ENCODE measurements at places on chromosomes 4 and X.

- peak; percentile 24 for DNase-seq
These were observed at the start of gene RTL3 for GRCh38 chrX:78658845-78659744. Gene RTL3 (minus strand): TSS chrX:78659328. CDS start chrX:78658420, 908 bp downstream.

GRCh38 chr4:168707205-168707604, 210.4 kb downstream of the PALLD start:
- no peak for DNase-seq

GRCh38 chr4:26162101-26162500, 158.7 kb upstream of the RBPJ start:
- DNase-seq = no peak

DNA sequence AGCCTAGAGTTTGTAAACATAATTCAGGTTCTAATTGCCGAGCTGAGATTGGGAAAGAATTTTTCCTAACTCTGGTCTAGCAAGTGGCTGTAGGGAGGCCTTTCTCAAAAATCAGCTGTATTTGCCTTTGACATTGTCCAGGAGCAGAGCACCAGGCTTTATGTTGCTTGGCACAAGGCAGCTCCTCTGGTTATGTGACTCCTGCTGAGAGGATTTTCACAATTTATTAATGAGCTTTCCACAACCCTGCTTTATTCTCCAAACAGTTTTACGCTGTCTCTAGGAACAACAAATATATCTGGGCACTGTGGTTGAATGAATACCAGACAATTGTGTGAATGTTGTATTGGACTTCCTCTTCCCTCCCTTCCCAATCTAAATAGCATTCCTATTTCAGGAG, 14.9 kb downstream of the LSM6 start:
- DNase-seq = no peak

DNA sequence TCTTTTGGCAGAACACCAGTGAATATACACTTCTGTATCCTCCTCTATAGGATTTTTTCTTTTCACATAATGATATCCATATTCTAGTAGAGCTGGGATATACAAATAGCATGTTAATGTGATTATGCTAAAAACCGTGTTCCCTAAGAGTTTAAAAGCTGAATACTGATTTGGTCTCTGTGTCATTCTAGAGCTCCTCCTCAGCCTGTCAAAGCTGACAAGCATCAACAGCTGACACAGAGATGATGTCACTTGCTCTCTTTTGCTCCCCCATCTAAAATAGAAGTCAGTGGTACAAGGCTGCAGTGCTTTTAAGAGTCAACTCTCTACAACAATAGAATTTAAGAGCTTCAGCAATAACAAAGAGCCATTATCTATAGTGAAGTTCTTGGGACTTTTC, 17.1 kb upstream of the HERC3 start:
- DNase-seq = no peak

DNA sequence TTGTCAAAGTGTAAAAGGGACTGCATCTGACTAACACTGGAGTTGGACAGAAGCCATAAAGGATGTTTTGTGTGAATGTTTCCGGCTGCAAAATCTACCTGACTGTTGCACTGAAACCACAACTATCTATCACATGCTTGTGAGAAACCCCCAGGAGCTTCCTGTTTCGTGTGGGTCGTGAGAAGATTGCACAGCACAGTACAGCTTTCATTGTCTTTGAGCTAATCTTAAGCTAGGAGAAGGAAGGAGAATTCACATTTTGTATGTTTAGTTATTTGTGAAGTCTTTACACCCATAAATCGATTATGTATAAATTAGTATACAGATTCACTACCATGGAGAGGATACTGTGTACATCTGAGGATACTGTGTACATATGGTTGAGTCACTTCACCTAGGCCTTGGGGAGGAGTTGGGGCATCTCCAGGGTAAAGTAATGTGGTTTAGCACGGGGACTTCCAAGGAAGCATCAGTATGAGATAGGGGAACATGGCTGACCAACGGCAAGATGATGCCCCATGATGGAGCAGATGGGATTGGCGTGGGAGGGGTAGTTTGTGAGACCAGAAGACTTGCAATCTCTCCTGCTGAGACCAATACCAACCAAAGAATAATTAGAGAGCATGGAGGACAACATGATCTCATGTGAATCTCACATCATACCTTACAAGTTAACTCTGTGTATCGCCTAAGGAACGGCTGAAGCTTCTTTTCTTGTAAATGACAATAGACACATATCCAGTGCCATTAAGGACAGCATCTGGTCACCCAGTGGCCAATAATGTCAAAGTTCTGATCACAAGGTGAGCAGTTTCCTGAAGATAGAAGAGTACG, 43.1 kb upstream of the FAM9C start:
- DNase-seq = peak; percentile 69

GRCh38 chr4:89800527-89801103, 36.3 kb downstream of the SNCA start:
- no peak for DNase-seq

DNA sequence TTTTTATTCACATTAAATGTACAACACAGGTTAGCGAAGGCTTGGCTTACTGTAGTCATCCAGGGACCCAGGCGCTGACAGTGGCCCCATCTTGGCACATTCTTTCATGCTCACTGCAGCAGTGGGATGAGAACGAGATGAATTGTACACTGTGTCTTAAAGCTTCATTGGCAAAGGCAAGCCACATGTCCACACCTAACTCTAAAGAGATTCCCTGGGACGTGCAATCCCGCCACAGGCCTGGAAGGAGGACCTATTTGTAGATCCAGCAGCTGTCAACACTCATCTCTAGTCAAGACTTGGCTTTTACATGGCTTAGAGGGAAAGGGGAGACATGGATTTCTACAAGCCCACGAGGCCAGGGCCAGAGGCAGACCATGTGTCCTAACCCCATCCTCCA, 16.1 kb upstream of the CXCR3 start:
- DNase-seq = no peak

GRCh38 chr4:171561419-171561818, 251.8 kb upstream of the GALNTL6 start:
- DNase-seq = no peak

DNA sequence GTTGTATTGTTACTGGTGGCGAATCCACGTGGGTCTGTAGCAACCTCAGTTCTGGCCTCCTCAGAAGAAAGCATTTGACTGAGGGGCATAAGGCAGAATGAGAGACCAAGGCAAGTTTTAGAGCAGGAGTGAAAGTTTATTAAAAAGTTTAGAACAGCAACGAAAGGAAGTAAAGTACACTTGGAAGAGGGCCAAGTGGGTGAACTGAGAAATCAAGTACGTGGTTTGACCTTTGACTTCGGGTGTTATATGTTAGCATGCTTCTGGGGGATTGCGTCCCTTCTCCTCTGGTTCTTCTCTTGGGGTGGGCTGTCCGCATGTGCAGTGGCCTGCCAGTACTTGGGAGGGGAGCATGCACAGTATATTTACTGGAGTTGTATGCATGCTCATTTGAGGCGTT, 232.7 kb upstream of the GATB start:
- no peak for DNase-seq

DNA sequence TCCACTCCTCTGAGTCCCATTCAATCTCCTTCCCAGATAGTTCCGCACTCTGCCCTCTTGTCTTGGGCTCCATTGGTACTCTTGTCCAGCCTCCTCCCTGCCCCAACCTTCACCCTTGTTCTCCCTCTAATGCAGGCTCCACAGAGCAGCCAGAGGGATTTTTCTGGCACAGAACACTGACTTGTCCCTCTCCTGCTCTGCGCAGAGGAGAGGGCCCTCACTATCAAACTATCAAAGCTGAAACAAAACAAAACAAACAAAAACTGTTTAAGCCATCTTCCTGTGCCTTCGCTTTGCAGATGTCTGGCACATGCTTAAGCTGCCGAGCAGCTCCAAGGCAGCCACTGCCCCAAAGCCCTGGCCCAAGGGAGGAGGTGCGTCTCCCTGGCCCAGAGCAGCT, 2.9 kb downstream of the CNGA2 start:
- DNase-seq = no peak

- no peak for DNase-seq
These were observed 304.2 kb downstream of the ARHGAP24 start for GRCh38 chr4:85779165-85779564.

- DNase-seq = peak; percentile 82
These were observed at the start of gene SLC9A7 for GRCh38 chrX:46758956-46759644. Gene SLC9A7 (minus strand): TSS chrX:46759118. CDS start chrX:46759029, 89 bp downstream.

GRCh38 chr4:188459381-188459780, 320.1 kb downstream of the TRIML1 start:
- DNase-seq = no peak

GRCh38 chrX:24259544-24260240, 54.2 kb downstream of the SUPT20HL2 start:
- DNase-seq = peak; percentile 69

DNA sequence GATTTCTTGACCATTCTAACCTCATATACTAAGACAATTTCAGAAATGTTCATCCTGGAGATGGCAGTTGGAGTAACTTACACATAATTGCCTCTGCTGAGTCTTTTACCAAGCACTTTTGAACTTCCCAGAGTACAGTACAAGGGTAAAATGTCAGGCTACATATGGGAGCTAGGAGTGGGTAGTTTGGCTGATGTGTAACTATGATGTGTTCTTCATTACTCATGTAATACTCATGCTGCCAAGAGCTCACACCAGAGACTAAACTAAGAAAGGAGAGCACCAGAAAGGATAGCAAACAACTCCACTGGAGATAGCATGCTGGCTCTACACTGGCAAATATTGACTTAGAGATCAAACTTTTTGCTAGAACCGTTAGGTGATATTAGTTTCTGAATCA, 194.0 kb downstream of the PDGFRA start:
- DNase-seq = no peak

- no peak for DNase-seq
These were observed 7.5 kb downstream of the ADGRA3 start for GRCh38 chr4:22508376-22508775.

GRCh38 chr4:60759518-60760245, 440.4 kb upstream of the ADGRL3 start:
- DNase-seq = no peak

DNA sequence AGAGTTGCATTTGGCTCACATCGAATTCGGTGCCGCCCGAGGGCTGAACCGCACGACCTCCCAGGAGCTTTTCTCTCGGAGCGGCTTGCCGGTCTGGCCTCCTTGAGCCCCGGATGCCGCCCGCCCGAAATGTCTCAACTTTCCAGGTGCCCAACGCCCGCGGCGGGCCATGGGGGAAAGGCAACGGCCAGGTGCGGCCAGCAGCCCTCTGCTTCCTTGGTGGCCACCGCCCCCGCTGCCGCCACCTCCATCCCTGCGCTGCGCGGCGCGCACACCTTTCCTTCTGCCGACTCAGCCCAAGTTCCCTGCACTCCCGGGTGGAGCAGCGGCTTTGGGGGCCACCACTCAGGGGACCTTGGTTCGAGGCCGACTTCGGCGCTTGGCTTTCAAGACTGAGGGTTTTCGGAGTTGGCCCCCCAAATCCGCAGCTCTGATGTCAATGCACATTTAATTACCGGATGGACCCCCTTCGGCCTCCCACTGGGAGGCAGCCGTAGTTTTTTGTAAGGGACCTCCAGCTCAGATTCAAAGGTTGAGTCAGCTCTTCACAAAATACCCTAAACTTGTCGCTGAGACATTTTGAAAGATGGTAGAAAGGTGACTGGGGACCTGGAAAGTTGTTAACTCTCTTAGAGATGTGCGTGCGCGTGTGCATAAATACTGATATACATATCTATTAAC, 1.1 kb downstream of the AFF2 start:
- DNase-seq = no peak

DNA sequence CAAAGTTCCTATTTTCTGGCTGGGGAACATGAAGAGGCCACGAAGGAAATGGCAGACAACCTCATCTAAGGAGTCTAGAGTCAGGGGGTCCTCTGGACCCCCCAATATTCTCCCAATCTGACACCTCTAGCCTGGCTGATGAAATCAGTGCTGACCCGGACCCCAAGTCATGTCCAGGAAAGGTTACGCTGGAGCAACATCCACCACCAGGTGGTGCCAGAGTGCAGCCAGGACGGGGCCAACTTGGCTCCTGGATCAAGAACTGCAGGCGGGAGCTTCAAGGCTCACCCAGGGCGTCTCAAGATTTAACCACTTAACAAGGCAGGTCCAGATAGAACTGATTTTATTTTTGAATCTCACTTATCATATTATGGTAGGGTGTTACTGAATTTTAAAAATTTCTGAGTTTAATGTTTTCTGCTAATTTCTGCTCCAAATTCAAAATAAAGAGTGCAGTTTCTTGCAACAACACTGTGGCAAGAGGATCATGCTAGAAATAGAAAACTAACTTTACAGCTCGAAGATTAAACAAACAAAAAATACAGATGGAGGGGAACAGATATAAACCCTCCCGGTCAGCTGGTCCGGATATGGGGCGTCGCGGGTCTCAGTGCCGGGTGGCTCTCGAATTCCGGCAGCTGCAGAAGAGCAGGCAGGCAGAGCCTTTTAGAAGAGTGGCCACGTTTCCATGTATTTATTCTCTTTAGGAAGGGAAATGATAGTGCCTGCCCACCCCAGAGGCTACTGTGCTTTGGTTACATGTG, 135.5 kb downstream of the AFAP1 start:
- DNase-seq = peak; percentile 68

- DNase-seq = no peak
These were observed 8.5 kb upstream of the NAA11 start for GRCh38 chr4:79334341-79334740.

DNA sequence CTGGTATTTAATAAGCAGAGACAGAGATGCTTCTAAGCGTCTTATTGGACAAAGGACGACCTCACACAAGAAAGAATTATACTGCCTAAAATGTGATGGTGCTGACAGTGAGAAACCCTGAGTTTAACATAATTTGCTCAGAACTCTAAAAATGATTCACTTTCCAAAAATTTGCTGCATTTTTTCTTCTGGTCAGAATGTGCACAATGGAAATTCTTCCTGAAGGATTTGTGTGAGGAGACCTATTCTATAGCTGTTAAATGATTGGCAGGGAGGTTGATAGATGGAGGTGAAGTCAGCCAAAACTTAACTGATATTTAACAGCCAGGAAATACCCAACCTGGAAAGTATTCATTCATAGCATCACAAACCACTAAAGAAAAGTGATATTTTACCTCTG, 1.7 kb downstream of the MAGEC3 start:
- no peak for DNase-seq
